Airway epithelial cell (primary cell): ENCODE measurements at places on chromosomes 2 and 18. TPM values are rescaled to one million over a fixed set of nuclear protein-coding genes. Genes with fewer than 3 reads are reported as not detected.

MGAT4A gene
- total RNA-seq, result 0.74 and 1.1 TPM in 2 replicates

REG3G gene
- total RNA-seq, result not detected in 2 replicates

PASK gene
- 6.5 and 8.3 TPM in 2 replicates for total RNA-seq

DTNA gene
- 2.8 and 5.1 TPM in 2 replicates for total RNA-seq

TCF7L1 gene
- total RNA-seq, result 4.9 and 5.8 TPM in 2 replicates

TDRD15 gene
- not detected in 2 replicates for total RNA-seq

TRMT61B gene
- 8.5 and 12.0 TPM in 2 replicates for total RNA-seq

SLC9A2 gene
- 0.07 TPM in 1 of 2 replicates, not detected in the other for total RNA-seq

INPP1 gene
- 9.0 and 16.4 TPM in 2 replicates for total RNA-seq

PROKR1 gene
- not detected in 2 replicates for total RNA-seq

CHRND gene
- not detected in 2 replicates for total RNA-seq

LTBP1 gene
- 37.7 and 45.5 TPM in 2 replicates for total RNA-seq

ABHD1 gene
- total RNA-seq, result not detected in 2 replicates

KIF3C gene
- 11.6 and 15.1 TPM in 2 replicates for total RNA-seq
